ENCODE measurements at places on chromosomes 6 and 20.

- no peak for DNase-seq
These were observed 118.9 kb upstream of the SSTR4 start for GRCh38 chr20:22916021-22916842.

- no peak for DNase-seq
These were observed 3.0 kb upstream of the HUS1B start for GRCh38 chr6:659716-660581.

DNA sequence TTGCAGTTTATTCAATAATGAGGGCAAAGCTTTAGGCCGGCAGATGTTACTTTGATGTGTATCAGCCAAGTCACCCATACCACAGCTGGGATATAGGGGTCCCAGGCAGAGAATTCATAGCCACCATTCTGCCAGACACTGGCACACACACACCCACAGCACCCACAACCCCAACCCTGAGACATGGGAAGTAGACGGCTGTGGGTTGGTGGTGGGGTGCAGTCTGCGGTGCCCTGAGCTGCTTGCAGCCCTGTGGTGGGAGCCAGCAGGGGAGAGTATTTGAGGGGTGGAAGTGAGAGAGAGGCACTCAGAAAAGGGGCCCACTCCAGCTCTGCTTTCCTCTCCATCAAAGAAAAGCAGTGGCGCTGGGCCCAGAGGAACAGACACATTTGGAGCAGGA is 125.3 kb downstream of the FOXO3 start:
- no peak for DNase-seq

GRCh38 chr20:2237059-2237458 is 58.7 kb upstream of the TGM3 start:
- DNase-seq = no peak

DNA sequence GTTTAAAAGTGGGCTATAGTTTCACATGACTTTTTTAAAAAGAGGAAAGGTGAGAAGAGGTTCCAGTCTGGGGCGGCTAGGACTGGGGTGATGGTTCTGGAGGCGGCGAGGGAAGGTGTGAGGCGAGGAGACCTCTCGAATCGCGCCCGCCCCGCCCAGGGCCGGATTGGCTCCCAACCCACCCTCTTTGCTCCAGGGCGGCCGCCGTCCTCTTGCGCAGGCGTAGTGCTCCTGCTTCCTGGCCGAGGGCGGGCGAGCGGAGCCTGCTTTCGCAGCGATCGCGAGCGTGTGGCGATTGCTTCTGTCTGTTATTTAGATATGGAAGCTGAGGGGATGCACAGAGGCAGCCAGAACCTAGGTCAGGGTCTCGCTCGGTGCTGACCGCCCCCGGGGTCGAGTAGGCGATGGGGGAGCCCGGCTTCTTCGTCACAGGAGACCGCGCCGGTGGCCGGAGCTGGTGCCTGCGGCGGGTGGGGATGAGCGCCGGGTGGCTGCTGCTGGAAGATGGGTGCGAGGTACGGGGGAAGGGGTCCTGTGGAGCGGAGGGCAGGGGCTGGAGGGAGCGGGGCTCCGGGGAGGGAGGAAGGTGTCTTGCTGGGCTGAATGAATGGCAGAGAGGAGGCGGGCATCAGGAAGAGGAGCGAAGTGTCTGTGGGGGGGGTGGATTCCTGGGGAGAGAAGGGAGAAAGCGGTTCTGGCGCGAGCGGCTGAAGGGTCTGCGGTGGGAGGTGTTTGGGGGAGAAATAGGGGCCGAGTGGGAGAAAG is at the start of gene RNF8:
TSS of gene RNF8 (plus strand) at position 223 of the 765 bp plus-strand sequence. CDS start at position 405, 182 bp downstream.
- peak; percentile 89 for DNase-seq

- DNase-seq = no peak
These were observed 71.4 kb upstream of the TCF21 start for GRCh38 chr6:133817460-133818047.

DNA sequence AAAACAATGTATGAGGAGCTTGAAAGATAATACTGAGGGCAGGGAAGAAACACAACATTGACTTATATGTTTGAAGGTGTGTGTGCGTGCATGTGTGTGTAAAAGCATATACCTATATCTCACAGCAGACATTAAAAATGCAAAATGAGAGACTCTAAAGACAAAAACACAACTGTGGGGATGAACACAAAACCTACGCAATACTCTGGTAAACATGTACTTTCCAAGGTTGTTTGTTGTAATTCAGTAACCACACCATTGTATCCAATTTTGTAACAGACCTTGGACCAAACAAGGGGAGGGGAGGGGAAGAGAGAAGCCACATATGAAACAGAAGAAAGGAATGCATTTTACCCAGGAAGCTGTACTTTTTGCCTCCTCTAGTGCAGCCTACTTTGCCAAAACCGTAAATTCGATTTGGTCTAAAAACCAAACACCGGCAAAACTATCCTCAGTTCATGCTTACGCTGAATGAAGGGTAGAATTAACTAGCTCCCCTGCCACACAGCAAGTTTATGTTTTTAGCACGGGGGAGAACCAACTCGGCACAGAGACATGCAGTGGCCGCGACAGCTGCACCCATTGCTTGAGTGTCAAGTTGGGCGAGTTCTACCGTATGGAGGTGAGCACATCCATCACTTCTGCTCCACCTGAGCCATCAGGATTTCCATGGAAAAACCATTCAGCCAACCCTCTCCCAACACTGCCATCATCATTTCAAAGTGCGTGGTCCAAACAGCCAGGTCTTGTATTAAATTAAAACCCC is 50.0 kb downstream of the CNKSR3 start:
- DNase-seq = no peak

- DNase-seq = no peak
These were observed 18.0 kb upstream of the SIM1 start for GRCh38 chr6:100482698-100483097.

- no peak for DNase-seq
These were observed 169.5 kb upstream of the HDAC2 start for GRCh38 chr6:114140416-114140815.

- no peak for DNase-seq
These were observed 12.4 kb upstream of the TFAP2C start for GRCh38 chr20:56616716-56617115.

- no peak for DNase-seq
These were observed 3.4 kb downstream of the GJA1 start for GRCh38 chr6:121438869-121439268.

DNA sequence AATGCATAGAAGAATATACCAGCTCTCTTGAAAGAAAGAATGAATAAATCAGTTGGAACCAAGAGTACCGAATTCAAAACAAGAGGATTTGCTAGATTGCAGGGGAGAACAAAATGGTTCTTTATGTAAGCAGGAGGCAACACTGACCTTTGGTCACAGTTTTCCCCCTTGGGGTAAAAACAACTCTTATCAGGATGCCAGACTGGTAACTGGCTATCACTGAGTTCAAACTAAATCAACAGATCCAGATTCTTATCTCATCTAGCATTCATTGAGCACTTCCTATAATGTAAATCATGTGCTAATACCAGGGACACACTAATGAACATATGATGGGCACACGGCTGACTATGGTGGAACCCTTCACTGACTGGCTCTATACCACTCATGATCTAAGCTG is 4.8 kb upstream of the IL17F start:
- DNase-seq = no peak

DNA sequence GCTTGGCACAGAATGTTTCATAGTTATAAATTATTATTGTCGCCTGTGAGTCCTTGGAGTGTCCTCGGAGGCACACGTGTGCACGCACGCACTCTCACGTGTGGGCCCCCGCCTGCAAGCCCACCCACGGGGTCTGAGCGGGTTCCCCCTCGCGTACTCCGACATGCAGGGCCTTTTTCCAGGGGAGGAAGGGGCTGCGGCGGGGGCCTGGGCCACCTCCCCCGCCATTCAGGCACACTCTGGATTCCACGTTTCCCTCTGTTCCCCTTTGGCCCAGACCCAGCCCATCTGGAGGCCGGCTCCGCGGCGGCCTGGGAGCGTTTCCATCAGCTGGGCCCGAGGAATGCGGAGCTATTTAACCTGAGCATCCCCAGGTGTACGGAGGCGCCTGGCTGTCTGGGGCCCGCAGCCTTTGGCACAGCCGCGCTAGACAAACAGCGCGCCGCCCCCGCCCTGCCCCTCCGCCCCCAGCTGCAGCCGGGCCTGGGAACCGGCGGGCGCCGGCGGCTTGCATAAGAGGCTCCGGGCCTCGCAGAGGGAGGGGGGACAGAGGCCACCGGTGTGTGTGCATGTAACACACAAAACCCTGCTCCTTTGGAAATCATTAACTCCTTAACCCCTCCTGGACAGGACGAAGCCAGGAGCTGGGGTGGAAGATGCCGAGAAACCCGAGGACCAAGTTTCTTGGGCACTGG is 3.3 kb downstream of the ID1 start:
- DNase-seq = peak; percentile 90

DNA sequence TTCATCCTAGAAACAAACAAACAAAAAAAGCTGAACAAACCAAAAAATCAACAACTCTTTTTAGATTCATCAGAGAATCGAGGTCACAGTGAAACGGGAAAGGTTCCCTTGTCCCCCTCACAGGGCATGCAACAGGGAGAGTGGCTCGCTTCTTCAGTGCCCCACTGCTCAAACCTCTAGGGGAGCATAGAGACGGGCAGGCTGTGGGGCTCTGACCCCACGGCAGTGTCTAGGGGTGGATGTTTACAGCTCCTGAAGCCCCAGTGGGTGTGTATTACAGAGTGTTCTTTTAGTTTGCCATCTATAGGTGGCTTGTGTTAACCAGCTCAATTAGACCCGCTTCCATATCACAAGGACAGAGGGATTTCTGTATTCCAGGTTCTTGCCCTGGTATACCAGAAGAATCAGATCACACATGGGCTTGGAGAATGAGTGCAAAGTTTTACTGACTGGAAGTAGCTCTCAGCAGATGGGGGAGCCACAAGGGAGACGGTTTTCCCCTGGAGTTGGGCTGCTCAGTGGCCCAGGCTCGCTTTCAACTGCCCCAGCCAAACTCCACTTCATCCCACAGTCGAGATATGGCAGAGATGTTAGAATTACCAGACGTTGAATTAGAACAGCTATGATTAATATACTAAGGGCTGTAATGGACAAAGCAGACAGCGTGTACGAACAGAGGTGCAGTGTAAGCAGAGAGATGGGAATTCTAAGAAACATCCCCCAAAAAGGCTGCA is 192.6 kb upstream of the CST7 start:
- no peak for DNase-seq

- DNase-seq = no peak
These were observed 128.4 kb upstream of the NOX3 start for GRCh38 chr6:155584006-155584405.

DNA sequence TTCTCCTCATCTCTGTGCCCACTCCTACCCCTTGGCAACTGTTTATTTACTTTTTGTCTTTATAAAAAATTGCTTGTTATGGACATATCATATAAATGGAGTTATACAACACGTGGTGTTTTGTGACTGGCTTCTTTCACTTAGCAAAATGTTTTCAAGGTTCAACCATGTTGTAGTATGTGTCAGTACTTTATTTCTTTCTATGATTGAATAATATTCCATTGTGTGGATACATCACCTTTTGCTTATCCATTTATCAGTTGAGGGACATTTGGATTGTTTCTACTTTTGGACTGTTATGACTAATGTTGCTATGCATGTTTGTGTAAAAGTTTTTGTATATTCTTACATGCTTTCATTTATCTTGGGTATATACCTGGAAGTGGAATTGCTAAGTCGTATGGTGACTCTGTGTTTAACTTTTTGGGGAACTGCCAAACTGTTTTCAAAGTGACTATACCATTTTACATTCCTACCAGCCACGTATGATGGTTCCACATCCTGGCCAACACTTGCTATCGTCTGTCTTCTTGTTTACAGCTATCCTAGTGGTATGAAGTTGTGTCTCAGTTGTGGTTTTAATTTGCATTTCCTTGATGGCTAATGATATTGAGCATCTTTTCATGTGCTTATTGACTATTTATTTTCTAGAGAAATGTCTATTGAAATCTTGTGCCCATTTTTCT is 84.4 kb downstream of the SLX4IP start:
- no peak for DNase-seq

GRCh38 chr6:30888816-30889495 is 4.6 kb downstream of the DDR1 start:
- no peak for DNase-seq

DNA sequence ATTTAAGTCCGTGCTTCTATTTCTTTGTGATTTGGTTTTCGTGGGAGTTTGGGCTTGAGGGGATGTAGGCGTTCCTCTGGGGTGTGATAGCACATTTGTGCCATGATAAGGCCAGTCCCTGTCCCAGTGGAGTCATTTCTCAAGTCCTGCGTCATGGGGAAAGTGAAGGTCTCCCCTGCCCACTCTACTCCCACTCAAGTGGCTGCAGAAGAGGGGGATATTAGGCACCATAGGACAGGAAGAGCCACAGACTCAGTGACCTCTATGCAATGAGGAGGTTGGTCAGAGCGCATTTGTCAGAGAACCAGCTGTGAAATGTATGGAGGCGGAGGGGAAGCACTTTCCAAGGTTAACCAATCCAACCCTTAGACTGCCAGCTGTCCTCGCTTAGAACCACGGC is 51.9 kb upstream of the EDN1 start:
- DNase-seq = no peak

DNA sequence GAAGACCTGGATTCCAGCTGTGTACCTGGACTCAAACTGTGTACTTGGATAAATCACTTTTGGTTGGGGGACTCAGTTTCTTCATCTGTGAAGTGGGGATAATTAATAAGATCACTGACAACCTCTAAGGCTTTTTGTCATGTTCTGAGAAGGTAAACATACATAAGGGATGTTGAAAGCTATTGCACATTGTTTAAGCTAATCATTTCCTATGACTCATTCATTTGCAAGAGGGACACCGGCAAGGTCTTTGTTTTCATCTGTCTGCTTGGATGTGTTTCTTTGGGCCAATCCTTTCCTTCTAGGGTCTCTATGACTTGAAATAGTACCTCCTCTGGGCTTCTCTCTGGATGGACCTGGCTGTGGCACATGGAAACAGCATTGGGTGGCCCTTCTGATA is 6.8 kb downstream of the PROKR2 start:
- no peak for DNase-seq

DNA sequence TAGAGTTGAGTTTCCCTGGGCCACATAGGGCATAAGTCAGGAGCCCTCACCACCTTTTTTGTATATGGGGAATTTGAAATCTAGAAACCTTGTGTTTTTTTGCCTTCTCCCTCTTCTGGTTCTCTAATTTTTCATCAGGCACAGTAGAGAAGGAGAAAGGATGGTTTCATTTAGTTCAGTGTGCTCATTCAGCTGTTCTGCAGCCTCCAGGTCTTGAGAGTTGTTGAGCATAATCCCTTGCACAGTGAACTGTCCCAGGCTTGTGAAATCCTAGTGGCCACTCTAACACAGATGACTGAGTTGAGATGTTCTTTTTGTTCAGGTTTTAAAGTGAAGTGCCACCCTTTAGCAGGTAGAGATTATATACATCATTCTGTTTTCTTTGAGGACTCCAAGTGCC is 183.5 kb downstream of the CDKAL1 start:
- DNase-seq = no peak

DNA sequence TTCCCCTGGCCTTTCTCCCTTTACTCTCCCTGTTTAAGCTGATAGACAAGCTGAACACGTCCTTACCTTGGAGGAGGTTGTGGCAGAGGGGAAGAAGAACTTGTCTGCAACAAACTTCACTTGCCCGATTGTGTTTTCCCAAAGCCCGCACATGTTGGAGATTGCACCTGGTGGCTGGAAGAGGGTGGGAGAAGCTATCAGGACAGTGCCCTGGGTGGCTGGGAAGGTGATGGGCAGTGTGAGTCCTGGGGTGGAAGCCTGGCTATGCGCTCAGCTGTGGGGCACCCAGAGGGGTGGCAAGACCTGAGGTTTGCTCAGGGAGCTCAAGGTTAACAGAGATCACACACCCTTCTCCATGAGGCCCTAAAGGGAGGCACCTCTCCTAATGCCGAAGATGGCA is 25.0 kb upstream of the SSTR4 start:
- no peak for DNase-seq
